Uterus (tissue), 4 donors: ENCODE measurements at places on chromosomes 13 and 19.

DNA sequence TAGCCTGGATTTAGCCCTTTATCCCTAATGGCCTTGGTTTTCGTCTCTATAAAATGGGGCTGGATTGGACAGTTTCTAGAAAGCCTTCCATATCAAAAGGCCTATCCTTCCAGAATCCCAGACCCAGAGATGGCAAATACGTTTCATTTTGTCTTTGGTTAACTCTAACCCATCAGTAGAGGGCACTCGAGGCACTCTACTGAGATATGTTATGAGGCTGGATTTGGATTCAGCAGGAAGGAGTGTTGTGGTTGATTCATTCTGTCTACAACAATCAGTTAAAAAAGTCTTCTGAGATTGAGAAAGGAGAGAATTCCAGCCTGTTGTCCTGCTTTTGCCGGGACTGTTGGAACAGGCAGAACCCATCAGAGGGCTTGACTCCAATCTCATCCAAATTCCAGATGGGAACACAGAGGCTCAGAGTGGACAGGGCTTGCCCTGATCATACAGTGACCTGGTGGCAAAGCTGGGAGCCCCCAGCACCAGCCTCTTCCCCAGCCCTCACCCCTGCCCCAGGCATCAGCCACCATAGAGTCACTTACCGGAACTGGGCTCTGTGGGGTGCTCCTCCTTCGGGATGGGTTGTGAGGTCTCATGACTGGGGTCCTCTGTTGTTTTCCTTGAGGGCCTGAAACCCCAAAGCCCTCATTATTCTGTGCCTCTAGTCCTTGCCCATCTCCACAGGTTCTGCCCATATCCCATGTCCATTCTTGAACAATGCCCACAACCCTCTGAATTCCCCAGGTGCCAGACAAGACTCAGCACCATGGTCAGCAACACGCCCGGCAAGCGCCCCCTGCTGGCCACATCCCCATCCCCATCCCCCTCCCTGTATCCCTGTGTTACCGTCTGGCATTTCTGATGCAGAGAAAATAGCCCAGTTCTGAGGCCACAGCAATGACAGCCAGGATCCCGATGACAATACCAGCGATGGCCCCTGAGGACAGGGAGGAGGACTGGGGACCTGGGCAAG, 12.3 kb upstream of the ZNF180 start:
- DNase-seq, result no peak

- peak; percentile 40 for DNase-seq
Observed at GRCh38 chr19:55485439-55486011, 537 bp downstream of the NAT14 start.

DNA sequence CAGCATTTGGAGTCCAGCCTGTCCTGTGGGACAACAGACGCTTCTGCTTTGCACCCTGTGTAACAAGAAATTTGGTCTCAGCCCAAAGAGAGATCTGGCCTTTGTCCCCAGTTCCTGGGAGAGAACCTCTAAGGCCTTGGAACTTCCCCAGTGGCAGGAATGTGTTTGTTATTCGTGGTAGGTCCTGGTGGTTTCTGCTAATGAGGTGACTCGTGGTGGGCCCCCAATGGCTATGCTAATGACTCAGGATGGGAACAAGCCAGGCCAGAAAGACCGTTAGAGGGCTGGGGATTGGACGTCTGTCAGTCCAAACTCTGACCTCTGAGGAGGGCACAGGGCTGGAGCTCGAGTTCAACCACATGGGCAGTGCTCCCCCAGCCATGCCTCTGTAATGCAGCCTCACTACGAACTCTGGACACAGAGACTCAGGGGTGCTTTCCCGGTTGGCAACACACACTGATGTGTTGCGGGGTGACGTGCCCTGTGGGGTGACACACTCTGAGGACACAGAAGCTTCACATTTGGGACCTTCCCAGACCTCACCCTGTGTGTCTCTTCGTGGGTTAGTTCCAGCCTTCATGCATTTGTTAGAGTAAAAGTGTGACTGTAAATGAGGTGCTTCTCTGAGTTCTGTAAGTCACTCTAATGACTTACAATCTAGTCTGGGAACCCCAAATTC, 38.9 kb downstream of the TEX29 start:
- no peak for DNase-seq

GRCh38 chr13:43785650-43786471, 911 bp downstream of the ENOX1 start:
- peak; percentile 86 for DNase-seq

DNA sequence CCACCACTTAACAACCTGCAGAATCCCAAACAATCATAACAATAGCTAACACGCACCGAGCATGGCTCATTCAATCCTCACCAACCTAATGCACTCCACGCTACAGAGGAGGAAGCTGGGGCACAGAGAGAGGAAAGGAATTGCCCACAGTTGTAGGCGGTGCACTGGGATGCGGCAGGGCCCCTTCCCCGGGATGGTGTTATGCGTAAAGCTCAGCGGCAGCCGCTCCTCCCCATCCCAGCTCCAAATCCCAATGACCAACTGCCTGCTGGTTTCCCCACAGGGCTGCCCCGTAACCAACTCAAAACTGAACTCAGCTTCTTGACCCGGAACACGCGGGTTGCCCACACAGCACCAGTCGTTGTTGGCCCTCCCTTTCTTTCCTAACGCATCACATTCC, 42.2 kb downstream of the SERP2 start:
- no peak for DNase-seq

DNA sequence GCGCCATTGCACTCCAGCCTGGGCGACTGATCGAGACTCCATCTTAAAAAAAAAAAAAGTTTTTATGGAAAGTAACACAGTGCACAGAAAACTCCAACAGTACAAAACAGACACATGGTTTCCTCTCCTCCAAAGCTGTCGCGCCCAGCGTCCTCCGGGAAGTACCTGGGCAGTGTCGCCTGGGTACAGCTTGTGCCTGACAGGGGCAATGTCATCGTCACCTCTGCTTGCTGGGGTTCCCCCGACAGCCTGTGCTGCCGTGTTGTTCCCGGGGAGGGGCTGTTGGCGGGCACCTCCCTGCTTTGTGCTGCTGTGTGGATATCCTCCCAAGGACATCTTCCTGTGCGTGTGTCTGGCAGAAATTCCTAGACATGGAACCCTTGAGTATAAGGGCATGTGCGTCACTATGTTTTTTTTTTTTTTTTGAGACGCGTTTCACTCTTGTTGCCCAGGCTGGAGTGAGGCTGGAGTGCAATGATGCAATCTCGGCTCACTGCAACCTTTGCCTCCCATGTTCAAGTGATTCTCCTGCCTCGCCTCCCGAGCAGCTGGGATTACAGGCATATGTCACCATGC, 2.4 kb upstream of the F2RL3 start:
- peak; percentile 81 for DNase-seq

DNA sequence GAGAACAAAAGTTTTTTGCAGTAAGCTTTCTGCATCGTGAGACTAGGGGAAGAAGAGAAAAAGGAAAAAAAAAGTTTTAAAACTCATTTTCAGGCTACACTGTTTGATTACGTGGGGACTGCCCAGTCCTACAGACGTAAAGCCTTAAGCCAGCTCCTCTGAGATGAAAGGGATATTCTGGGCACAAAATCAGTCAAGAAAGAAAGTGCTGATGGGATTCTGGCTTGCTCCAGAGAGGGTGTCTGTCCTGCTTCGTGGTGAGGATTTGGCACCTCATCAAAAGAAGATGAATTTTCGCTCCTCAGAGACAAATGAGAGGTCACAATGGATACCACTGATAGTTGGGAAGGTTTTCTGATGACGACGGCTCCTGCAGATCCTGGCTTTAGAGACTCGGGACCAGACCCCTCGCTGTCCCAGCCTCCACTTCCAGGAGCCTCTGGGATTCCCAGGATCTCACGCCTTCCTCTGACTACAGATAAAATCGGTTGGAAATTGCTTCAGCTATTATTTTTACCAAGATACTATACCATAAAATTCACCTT, 9.7 kb downstream of the TEX29 start:
- DNase-seq, result no peak

DNA sequence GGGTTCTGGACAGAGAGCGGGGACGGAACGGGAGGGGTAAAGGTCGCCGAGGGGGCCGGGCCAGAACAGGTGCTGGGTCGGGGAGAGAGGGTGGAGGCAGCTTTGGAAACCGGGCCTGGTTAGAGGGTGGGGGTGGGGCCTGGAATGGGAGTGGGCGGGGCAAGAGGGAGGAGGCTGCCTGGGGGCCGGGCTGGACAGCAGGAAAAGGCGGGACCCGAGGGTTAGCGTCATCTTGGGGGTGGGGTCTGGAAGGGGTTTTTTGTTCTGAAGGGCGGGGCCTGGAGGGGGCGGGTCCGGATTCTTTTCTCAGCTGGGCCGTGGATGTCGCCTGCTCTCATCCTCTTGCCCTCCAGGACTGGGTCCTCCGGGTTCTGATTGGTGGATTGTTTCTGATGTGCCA, 4.3 kb upstream of the ZNF813 start:
- DNase-seq, result peak; percentile 67

DNA sequence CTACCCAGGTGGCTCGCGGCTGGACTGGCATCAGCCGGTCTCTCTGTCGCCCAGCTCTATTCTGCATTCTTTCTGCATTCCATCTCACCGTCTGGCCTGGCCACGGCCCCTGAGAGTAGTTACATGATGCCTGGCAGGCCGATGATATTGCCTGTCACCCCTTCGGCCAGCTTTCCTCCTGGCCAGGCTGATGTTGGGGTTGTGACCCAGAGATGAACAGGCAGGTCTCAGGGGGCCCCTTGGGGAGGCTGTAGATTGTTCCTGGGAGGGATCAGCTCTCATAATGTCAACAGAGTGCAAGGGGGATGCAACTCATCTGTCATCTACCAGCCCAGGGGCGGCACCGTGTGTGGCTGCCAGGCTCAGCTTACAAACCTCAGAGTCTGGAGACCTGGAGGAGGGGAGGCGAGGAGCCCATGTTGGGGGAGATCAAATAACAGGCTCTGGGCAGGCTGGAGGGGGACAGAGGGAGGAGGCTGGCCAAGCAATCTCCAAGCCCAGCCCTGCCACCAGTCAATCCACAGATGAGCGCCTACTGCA, 13.6 kb upstream of the FBXO17 start:
- no peak for DNase-seq

DNA sequence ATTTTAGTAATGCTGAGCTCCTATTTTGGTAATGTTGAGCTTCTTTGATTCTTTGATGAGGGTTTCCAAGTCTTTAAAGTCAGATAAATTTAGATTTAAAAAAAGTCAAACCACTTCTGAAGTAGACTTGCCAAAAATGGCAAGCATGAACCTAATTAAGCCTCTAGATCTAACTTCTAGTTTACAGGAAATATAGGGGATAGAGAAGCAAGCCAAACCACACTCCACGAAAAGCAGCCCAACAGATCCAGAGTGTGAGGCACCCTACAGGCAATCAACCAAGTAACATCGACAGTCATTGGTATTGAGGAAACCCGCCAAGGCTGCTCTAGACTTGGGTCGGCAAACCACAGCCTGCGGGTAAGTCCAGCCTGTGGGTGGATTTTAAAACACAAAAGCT, 3.7 kb downstream of the GGACT start:
- no peak for DNase-seq

- no peak for DNase-seq
Observed at GRCh38 chr19:16071072-16071691, 5.1 kb upstream of the TPM4 start.

DNA sequence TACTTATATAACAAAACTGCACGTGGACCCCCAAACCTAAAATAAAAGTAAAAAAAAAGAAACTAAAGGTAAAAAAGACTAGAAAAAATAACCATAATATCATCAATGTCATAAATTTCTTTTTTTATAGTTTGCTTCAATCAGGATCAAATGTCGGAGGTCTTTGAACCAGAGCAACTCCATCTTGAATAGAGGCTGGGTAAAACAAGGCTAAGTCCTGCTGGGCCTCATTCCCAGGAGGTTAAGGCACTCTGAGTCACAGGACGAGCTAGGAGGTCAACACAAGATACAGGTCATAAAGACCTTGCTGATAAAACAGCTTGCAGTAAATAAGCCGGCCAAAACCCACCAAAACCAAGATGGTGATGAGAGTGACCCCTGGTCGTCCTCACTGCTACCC, 24.0 kb downstream of the TPT1 start:
- no peak for DNase-seq

GRCh38 chr19:5826531-5827341, 12.8 kb downstream of the FUT6 start:
- no peak for DNase-seq

- no peak for DNase-seq
Observed at GRCh38 chr13:50428183-50428877, 413.1 kb downstream of the KCNRG start.

DNA sequence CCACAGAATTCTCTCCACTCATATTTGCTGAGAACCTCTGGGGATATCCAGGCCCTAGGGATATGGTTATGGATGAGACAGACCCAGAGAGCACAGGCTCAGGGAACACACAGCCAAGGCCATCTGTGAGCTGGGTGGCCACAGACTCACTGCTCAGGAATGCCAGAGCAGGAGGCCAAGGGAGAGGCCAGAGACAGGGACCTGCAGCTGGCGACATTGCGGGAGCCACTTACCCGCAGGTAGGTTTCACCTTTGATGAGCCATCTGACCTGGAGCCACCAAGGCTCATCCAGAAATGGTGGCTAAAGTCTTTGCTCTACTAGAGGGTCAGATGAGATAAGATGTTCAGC, 29.4 kb downstream of the CCNE1 start:
- DNase-seq, result no peak

DNA sequence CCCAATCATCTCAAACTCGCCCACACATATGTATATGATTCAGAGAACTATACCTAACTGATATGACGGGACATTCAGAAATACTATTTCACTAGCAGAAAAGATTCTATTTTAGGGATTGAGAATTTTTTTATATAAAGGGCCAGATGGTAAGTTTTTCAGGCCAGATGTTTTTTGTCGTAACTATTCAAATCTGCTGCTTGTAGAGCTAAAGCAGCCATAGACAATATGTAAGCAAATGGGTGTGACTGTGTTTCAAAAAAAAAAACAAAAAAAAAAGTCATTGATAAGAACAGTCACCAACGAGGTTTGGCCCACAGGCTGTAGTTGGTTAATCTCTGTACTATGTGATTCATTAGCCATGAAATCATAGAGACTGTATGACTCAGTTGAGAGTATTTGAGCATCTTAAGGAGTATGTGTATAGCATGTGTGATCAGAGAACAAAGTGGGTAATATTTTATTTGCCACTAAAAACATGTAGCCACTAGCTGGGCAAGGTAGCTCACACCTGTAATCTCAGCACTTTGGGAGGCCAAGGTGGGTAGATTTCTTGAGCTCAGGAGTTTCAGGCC, 2724.7 kb downstream of the PCDH9 start:
- DNase-seq, result no peak

DNA sequence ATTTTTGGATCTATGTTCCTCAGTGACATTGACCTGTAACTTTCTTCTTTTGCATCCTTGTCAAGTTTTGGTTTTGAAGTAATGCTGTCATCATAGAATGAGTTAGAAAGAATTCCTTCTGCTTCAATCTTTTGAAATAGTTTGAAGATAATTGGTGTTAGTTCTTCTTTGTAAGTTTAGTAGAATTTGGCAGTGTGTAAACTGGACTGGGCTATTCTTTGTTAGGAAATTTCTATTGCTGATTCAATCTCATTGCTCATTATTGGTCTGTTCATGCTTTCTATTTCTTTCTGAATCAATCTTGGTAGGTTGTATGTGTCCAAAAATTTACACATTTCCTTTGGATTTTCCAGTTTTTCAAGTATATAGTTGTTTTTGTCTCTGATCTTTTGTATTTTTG, 101.7 kb upstream of the SPRY2 start:
- no peak for DNase-seq
